Fibroblast of mammary gland (primary cell): ENCODE measurements at places on chromosomes 1 and 21.

GRCh38 chr1:36369061-36369861 is 16.5 kb downstream of the STK40 start:
- peak; percentile 63 for DNase-seq

- DNase-seq, result no peak
Observed at GRCh38 chr21:29546071-29546470, 247.3 kb downstream of the BACH1 start.

DNA sequence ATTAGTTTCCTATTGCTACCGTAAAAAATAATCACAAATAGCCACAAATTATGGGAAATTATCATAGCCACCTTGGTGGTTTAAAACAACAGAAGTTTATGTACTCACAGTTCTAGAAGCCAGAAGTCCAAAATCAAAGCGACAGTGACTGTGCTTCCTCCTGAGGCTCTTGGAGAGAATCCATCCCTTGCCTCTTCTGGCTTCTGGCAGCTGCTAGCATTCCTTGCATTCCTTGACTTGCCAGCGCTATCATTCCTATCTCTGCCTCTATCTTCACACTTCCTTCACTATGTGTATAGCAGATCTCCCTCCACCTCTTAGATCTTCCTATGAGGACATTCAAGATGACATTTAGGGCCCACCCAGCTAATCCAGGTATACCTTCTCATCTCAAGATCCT is 180.1 kb upstream of the USP25 start:
- no peak for DNase-seq

DNA sequence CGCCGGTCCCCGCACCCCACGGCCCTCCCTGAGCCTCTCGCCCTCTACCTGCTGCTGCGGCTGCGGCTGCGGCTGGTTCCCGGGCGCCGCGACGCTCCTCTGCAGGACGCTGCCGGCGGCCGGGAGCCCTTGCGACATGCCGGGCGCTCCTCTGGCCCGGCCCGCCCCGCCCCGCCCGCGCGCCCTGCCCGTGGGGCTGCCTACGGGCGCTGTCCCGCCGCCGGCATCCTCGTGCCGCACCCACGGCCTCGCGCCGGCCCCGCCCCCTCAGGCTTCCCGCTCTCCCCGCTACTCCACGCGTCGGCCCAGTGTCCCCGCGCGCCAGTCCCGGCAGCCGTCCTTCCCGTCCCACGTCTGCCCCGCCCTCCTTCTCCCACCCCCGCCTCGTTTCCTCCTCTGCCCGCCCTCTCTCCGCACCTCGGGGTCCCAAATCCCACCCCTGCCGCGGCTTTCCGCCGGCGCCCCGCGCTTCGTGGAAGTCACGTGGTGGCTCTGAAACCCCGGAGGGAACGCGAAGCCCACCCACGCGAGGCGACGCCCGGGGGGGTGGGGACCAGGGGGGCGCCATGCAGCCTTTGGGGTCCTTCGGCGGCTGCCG is at the start of gene BATF3:
Gene BATF3 (minus strand): TSS at position 216 of the 598 bp plus-strand sequence. CDS start 78 bp downstream, at position 138.
- no peak for DNase-seq

GRCh38 chr1:173507205-173507846 is 30.2 kb downstream of the PRDX6 start:
- DNase-seq, result peak; percentile 59

DNA sequence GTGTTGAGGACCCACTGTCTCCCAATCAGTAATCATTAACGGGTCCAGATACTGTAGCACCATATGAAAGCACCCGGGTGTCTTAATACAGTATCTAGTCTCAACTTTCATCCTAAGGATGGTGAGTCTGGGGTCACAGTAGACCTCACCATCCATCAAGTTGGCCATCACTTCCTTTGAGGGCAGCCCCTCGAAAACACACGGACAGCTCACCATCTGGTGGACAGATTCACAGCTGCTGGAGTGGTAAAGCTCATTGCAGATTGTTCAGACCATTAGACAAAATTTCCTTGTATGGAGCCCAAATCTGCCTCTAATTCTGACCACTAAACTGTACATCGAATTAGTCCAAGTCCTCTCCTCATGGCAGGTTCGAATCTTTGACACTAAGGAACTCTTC is 123.1 kb downstream of the PGBD5 start:
- DNase-seq, result peak; percentile 16

GRCh38 chr1:53899206-53899628 is 5.2 kb downstream of the DIO1 start:
- DNase-seq, result peak; percentile 75

GRCh38 chr1:24209097-24209496 is 22.0 kb upstream of the IFNLR1 start:
- no peak for DNase-seq

GRCh38 chr1:14809191-14809981 is 210.9 kb downstream of the KAZN start:
- DNase-seq, result no peak

GRCh38 chr1:40314721-40315238 is 2.3 kb downstream of the COL9A2 start:
- no peak for DNase-seq

- DNase-seq, result peak; percentile 66
Observed at GRCh38 chr1:204350857-204351573, 8.7 kb downstream of the PLEKHA6 start.

- DNase-seq, result peak; percentile 49
Observed at GRCh38 chr21:34915364-34915841, 133.7 kb downstream of the RUNX1 start.
